ENCODE measurements at places on chromosomes 3 and 15.

DNA sequence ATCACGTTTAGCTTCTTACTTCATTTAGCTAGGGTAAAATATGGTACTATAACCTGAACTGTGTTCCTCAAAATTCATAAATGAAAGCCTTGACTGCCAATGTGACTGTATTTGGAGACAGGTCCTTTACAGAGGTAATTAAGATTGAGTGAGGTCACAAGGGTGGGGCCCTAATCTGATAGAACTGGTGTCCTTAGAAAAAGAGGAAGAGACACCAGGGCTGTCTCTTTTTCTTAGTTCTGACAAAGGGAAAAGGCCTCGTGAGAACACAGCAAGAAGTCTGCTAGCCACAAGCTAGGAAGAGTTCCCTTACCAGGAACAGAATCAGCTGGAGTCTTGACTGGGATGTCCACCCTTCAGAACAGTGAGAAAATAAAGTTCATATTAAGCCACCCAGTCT lies 162.7 kb downstream of the GMNC start:
- DNase-seq, result no peak

DNA sequence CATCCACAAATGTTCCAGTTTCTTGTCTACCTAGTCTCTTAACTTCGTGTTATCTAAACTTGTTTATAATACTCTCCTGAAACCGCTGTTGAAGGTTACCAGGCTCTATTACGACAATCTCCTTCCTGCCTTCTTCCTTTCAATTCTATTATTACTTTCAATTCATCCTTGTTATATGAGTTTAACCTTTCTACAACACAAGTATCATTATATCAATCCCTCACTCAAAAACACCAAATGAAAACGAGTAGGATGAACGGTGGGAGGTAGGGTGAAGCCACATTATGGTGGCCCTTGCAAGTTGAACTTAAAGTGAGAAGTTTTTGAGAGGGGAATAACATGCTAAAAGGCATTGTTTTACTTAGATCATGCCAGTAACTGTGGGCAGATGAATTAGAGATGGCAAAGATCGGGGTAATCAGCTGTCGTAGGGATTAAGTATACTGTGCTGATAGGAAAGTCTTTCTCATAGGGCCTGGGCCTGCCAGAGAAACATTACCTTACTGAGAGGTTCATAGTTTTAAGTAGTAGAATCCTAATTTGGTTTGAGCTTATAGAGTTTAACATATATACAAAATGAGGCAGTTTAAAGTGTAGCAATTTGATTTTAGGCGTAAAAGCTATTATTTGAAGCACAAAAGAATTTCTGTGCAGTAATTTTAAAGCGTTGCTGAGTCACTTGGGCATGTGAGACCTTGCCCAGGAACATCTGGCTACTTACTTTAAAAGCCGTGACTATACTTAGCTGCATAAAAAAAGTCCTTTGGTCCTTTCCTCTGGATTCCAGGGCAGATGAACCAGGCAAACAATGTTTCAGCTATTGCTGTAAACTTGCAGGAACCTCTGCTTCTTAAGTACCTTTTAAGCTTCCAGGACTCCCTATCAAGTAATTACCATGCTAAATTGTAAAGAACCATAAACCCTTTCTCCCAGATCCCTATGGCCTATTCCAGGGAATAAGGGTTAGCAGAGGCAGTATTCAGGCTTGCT lies 3.3 kb upstream of the CEP97 start:
- peak; percentile 23 for DNase-seq

- DNase-seq, result no peak
Measured at GRCh38 chr3:178263236-178263916, 272.9 kb upstream of the KCNMB2 start.

DNA sequence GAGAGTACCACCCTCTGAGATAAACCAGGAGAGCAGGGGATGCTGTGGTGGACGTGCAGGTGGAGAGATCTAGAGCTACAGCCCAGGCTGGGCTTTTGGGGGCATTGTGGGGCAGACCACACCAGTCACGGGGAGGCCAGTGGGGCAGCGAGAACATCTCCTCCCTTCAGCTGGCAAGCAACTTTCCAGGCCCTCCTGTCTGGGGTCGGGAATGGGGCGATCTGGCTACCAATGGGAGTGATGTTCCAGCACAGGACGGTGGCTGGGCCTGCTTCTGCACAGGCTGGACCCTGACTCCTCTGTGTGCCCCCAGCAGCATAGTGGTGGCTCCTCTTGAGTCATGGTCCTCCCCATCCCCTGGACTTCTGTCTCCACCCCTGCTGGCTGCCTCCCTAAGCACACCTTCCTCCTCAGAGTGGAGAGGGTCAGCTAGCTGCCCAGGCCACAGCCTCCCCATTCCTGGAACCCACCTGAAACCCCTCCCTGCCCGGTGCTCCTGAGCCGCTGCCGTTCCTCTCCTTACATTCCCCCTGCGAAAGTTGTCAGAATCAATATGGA lies 16.1 kb downstream of the IRAK2 start:
- no peak for DNase-seq
